ENCODE measurements at places on chromosomes 11 and 22.

DNA sequence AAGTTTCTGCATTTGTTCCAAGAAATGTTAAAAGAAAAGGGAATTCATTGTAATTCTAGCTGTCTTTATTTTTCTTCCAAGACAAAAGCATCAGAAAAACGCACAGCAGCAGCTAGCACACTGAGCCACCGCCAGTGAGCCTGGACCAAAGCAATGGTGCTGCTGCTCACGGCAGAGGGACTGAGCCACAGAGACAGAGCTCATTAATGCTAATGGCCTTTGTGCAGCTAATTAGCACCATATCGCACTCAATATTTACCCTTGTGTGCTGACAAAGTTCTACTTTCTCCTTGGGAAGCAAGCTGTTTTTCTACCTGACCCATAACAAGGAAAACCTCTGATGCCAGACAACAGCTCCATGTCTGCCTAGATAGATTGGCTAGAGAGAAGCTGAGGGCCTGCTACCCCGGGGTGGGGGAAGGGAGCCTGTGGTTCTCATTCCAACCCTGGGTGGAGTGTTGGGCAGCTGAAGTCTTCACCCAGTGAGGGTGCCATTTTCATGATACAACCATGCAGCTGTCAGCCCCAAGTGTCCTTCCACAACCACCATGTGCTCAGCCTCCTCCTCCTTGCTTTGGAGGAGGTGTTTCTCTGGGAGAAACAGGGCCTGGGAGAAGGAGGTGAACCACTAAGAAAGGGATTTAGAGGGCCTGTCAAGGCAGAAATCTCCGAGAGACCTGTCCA, 131.1 kb upstream of the NCAM1 start:
- no peak for DNase-seq

GRCh38 chr11:113382121-113382520, 5.5 kb upstream of the ANKK1 start:
- no peak for DNase-seq

DNA sequence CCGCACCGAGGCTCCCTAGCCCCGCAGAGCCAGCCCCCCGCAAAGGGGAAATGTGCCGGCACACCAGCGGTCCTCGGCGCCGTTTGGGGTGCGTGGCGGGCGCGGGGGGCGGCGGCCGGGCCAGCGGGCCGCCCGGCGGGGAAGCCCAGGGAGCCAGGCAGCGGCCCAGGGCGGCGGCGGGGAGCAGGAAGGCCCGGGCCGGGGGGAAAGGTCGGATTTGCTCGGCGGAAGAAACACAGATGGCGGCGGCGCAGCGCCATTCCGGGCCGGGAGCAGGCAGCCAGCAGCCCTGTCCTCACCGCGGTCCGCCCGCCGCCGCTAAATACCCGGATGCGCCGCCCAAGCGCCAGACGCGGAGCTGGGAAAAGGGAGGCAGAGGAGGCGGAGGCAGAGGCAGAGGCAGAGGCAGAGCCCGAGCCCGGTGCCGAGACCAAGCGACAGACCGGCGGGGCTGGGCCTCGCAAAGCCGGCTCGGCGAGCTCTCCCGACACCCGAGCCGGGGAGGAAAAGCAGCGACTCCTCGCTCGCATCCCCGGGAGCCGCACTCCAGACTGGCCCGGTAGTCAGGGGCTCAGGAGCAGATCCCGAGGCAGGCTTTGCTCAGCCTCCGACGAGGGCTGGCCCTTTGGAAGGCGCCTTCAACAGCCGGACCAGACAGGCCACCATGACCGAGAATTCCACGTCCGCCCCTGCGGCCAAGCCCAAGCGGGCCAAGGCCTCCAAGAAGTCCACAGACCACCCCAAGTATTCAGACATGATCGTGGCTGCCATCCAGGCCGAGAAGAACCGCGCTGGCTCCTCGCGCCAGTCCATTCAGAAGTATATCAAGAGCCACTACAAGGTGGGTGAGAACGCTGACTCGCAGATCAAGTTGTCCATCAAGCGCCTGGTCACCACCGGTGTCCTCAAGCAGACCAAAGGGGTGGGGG, 2.6 kb upstream of the GCAT start:
- DNase-seq, result peak; percentile 68

GRCh38 chr22:35150183-35151107, 84.5 kb downstream of the ISX start:
- peak; percentile 56 for DNase-seq

GRCh38 chr22:46481386-46481785, 56.0 kb downstream of the CELSR1 start:
- no peak for DNase-seq

- DNase-seq, result no peak
Measured at GRCh38 chr11:92278791-92279433, 54.3 kb downstream of the FAT3 start.

GRCh38 chr22:49647627-49648026, 180.0 kb downstream of the BRD1 start:
- DNase-seq, result no peak

Measured in stimulated activated CD4-positive, alpha-beta T cell treated with anti-CD3 and anti-CD28 coated beads, Interleukin-12 subunit alpha, Interleukin-12 subunit beta, amount 100 ng/mL, for 4 hours (primary cell).